ENCODE measurements at places on chromosomes 7 and 10. TPM values are rescaled to one million over a fixed set of nuclear protein-coding genes. Genes with fewer than 3 reads are reported as not detected.

GRCh38 chr10:58942724-58943123 lies 233.7 kb upstream of the PHYHIPL start:
- no peak for DNase-seq

GRCh38 chr10:44811072-44811471 lies 100.1 kb upstream of the TMEM72 start:
- no peak for DNase-seq

DNA sequence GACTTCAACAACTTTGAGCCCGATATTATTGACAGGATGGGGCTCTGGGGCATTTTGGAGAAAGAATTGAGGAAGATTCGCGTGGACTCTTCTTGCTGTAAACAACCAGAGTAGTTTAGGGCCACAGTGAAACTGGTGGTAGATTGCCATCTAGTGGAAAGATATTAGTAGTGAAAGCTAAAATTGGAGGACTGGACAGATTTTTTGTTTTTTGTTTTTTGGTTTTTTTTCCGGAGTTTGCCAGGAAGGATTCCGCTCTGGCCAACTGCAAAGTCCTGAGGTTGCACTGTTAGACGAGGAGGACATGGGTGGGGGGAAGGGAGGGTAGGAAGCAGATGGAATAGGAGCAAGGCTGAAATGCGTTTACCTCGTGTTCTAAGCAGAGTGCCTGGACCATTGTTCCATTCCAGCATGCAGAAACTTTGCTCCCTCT lies 11.7 kb downstream of the NOBOX start:
- DNase-seq, result no peak

GRCh38 chr10:97117372-97117771 lies 68.4 kb downstream of the SLIT1 start:
- no peak for DNase-seq

DNA sequence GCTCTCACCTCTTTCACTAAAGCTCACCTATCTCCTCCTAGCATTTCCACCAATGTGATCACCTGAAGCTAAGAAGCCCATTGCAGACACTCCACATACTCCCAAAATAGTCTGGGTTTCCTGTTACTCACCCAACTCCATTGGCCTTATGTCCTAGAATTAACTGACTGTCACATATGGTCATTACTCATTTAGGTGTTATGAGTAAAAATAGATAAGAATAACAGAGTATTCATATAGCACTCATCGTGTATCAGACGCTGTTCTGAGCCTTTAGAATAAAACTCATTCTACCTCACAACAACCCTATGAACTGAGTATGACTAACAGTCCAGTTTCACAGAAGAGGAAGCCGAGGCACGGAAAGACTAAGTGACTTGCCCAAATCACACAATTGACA lies 174.2 kb upstream of the NPVF start:
- no peak for DNase-seq

DNA sequence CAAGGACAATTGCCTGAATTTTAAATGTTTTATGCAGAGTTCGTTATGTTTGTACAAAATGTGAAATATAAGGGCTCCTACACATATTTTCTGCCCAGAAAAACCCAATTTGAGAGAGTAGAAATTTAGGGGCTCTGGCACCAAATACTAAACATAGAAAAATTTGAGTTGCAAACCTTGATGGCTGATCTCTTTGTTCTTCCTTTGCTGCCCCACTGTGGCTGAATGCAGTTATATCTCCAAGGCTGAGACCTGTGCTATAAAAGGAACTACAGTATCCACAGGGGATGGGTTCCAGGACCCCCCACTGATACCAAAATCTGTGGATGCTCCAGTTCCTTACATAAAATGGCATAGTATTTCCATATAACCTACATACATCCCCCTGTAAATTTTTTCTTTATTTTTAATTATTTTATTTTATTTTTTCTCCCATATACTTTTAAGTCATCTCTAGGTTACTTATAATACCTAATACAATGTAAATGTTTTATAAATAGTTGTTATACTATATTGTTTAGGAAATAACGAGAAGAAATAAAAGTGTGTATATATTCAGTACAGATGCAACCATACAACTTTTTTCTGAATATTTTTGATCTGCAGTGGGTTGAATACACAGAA lies 22.5 kb downstream of the CFAP43 start:
- no peak for DNase-seq

DNA sequence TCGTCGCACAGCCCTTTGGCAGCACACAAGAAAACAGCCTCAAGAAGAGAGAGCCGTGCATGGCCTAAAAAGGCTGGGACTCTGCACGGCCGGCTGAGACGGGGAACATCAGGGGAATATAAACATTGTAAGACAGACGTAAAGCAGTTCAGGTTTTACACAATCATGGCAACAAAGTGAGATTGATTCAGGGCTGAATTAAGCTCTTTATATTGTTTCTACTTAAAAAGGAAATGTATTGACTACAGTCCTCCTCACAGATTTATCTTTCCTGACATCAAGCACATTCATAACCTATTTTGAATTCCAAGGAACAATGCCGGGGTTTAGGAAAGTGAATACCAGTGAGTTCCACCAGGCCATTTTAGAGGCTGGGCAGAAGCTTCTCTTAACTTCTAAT lies 25.2 kb downstream of the SORBS1 start:
- DNase-seq, result no peak

DNA sequence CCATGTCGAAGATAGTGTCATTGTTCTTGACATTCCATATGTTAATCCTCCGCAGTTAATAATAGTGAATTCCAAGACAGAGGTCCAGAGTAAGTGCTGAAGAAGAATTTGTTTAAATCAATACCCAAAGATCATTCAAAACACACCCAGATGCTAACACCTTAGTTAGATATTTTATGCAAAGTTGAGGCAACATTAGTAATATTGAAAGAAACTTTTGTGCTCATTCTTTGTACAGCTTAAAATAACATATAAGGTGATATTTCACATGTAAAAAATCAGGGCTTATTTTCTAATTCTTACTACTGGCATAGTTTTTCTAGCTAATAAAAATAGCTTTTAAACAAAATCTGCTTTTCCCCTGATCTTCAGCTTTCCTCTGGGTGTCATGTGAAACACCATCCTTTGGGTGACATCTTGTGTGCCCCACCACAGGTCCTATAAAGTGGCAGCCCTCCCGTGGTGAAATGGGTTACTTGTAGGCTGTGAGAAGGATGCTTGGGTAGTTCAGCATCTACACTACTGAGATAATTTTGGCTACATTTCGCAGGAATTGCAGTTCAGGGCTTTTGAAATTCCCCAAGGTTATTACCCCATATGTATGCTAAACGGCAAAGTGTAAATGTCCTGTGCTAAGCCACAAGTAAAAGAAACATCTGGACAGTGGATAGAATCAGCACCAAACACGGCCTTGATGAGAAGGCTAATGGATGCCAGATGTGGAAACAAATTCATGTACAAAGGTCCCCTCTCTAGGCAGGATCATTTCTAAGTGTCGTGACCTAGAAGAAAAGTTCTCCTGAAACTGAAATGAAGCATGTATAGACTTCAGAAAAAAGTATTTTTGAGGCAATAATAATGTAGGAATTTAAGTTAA lies 105.4 kb downstream of the GRM3 start:
- DNase-seq, result no peak

- DNase-seq, result no peak
Observed at GRCh38 chr10:115051216-115051615, 41.9 kb upstream of the ATRNL1 start.

DNA sequence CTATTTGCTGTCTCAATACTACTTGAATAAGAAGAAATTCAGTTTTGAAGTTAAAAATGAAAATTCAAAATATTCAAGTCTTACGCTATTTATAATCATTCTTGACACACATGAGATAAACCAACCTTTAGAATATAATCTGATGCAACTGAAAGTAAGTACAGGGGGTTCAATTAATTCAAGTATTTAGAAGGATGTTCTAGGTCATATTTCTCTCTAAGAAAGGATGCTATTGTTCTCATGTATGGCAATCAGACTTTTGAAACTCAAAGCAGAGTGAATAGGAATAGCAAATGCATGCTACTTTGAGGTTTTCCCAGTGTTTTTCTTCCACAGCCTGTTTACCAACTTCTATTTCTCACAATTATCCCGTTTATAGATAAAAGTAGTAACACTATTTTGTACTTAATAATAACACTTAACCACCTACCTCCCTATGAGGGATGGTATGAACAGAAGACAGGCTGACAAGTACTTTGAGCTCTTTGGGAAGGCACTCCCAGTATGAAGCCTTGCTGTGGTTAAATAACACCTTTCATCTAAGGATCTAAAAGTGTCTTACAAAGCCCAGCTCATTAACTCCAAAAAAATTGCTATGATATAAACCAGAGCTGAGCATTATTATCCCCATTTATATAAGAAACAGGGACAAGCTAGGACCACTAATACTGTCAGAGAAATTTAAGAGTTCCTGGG lies 18.0 kb upstream of the SPOCK2 start:
- no peak for DNase-seq

DNA sequence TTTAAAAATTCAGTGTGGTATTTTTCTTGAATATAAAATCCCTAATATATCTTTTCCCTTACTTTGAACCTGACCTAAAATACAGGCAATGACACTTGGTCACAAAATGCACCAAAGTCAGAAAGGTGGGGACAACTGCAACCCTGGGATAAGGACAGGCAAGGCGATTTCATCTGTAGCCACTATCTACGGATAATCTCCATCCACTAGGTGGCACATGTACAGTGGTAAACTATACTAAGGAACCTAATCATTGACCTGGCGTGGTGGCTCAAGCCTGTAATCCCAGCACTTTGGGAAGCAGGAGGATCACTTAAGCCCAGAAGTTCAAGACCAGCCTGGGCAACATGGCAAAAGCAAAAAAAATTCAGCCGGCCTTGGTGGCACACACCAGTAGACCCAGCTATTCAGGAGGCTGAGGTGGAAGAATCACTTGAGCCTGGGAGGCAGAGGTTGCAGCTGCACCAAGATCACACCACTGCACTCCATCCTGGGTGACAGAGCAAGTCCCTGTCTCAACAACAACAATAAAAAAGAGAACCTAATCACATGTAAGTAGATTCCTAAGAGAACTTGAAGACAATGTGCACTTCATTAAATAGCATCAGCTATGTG lies 98.9 kb downstream of the KMT2C start:
- DNase-seq, result no peak

DNA sequence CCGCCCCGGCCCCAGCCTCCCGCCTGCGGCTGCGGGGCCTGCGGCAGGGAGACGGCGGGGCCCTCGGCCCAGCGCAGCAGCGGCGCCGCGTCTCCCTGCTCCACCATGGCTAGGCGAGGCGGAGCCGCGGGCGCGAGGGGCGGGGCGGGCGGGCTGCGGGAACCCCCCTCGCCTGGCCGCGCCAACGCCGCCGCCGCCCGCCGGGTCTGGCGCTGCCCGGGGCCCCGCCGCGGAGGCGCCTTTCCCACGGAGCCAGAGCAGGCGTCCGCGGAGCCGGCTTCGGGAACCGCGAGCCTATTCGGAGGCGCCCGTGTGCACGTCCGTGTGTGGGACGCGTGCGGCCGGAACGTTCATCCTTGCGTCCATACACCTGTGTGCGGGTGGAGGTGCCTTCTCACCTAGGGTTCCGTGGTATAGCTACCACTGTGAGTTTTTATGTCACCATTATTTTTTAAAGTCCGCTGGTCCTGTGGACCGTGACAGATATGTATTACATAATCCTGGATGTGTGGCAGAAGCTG lies at the start of gene DENND11:
Gene DENND11, minus strand, starts transcription at position 120 of the 521 bp plus-strand sequence. Its CDS starts 13 bp downstream, at position 107.
- peak; percentile 77 for DNase-seq

DNA sequence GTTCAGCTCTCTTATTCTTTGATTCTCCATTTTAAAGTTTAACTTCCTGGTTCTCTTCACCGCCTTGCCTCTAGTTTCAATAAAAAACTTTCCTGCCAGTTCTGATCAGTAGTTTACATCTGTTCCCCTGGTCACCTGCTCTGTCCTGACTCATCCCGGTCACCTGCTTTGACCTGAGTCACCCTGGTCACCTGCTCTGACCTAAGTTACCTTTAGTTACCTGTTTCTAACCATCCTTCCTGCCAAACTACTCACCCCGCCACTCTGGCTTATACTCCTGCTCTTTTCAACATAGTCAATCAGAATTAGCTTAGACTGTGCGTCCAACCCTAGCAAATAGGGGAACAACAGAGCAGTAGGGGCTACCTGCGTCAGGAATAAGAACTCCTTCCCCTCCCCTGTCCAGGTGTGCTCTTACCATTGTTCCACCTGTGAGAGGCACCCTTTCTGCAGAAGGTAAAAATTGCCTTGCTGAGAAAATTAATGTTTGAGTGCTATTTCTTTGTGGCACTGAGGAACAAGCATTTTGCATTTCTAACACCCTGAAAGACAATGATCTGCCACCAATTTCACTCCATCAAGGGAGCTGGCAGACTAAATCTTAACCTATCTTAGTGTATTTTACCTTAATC lies 263.6 kb downstream of the DOCK4 start:
- DNase-seq, result no peak

DNA sequence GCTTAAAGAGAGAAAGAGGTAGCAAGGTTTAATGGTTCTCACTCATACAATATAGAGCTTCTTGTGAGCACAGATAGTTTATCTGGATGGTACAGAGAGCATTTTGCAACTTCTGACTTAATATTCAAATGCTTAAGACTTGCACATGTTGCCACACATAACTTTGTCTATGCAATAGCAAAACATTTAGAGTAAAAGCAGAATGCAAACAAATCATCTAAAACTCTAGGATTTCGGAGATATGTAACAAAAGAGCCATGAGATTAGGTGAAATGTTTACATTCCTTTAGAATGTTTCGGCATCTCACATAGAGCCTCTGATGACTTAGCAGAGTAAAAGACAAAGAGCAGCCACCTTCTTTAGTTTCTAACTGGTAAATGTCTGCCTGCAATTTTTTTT lies 717.1 kb upstream of the LRRN3 start:
- no peak for DNase-seq

- no peak for DNase-seq
Observed at GRCh38 chr7:110417611-110418010, 673.3 kb upstream of the LRRN3 start.

DNA sequence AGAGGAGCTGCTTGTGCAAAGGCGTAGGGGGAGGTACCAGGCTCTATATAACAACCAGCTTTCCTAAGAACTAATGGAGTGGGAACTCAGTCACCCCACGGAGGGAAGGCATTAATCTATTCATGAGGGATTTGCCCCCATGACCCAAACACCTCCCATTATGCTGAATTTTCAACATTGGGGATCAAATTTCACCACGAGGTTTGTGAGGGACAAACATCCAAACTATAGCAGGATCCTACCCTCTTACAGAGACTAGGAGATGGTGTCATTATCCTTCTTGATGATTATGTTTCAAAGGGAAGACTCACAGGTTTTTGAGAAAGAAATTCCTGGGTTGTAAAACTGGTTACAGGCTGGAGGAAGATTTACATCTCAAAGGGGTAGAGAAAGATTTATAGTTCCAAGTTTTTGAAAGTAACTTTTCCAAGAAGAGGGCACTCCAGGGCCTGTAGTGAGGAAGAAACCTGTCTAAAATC lies 295.0 kb upstream of the DKK1 start:
- no peak for DNase-seq

- DNase-seq, result peak; percentile 47
Observed at GRCh38 chr7:123624527-123625183, 23.0 kb downstream of the ASB15 start.

- no peak for DNase-seq
Observed at GRCh38 chr10:48777110-48777509, 92.4 kb downstream of the WDFY4 start.

The PIP gene
- total RNA-seq, result not detected

The SPDYE1 gene
- total RNA-seq, result not detected

The COL1A2 gene
- 78.1 TPM for total RNA-seq

The THSD7A gene
- 1.0 TPM for total RNA-seq

The POMZP3 gene
- 7.9 TPM for total RNA-seq

The NACAD gene
- 3.5 TPM for total RNA-seq

The GBX1 gene
- 1.5 TPM for total RNA-seq

The PON1 gene
- not detected for total RNA-seq
